ENCODE measurements at places on chromosomes 4 and X.

GRCh38 chr4:177001271-177002175 lies 208.8 kb upstream of the VEGFC start:
- no peak for DNase-seq

- no peak for DNase-seq
These were observed 5.9 kb downstream of the UGDH start for GRCh38 chr4:39521253-39521919.

DNA sequence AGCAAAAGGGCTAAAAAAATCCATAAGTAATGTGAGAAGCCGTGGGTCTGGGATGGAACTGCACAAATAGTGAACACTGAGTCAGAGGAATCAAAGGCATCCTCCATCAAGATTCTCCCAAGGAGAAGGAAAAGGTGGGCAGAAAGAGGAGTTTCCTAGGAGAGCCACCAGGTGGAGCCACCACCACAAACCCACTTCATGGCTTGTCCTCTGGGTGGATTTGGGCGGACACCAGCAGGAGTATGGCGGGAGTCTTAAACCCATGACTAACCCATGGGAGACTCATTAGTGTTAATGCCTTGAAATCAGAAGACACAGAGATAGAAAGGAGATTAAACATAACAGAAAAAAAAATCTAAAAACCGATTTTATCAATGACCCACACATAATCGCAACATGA lies 147.7 kb downstream of the SH3KBP1 start:
- DNase-seq: peak; percentile 91

DNA sequence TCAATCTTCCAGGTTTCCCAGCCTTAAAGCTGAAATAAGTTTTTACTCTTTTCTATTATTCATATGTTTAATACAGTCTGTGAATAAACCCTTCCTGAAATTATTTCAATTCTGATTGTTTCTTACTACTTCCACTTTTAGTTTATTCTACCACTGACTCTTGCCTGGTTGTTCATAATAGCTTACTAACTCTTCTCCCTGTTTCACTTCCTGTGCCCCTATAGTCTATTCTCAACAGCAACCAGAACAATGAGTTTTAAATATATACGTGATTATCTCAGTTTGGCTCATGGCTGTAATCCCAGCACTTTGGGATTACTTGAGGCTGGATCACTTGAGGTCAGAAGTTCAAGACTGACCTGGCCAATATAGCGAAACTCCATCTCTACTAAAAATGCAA lies 408.0 kb upstream of the SPOCK3 start:
- DNase-seq: no peak

GRCh38 chrX:3046253-3047240 lies 5.3 kb downstream of the ARSF start:
- DNase-seq: no peak

GRCh38 chr4:123453061-123453680 lies 56.6 kb downstream of the SPRY1 start:
- no peak for DNase-seq

DNA sequence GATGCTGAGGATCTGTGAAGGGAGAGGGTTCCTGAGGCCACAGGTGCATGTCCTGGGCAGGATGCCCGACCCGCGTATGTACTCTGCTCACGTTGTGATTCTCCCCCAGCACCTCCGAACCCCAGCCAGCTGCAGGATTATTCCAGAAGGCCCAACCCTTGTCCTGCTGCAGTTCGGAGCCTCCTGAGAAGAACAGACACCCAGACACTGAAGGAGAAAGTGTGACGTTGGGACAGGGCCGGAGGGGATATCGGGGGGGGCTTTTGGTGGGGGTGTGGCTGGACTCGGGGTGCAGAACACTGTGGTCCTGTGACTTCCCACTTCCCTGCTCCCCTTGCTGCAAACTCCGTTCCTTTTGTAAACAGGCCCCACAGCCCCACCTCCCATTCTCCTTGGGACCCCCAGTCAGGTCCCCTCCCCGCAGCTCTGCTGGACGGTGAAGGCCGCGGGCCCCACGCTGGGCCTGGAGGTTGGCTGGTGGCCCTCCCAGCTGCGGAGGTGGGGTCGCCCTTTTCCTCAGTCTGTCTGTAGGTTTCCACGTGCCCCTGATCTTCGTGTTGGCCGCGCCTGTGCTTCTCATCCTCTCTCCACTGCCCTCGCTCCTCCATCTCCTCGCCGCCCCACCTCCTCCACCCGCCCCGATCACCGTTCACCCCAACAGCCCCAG lies 83.0 kb upstream of the ADRA2C start:
- DNase-seq: no peak

DNA sequence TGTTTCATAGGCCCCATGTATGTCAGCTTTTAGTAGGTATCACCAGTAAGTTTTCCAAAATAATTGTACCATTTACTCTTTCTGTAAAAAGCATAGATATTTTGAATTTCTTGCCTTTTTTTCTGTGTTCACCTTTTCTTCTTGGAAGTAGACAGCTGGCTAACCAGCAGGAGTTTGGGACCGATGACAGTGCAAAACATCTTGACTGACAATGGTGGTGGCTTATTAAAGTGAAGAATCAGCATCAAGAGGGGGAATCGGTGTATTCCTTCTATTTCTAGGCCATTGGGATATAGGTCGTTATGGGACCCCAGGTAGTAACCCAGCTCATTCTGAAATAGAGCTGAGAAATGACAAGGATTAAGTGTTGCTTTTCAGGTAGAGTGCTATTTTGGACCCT lies 3.2 kb downstream of the CEP44 start:
- DNase-seq: no peak

GRCh38 chrX:45765767-45766166 lies 565.1 kb upstream of the DIPK2B start:
- DNase-seq: no peak

GRCh38 chr4:137474711-137475301 lies 57.5 kb downstream of the PCDH18 start:
- no peak for DNase-seq

GRCh38 chr4:184745831-184746795 lies 12.2 kb upstream of the CENPU start:
- no peak for DNase-seq

- no peak for DNase-seq
These were observed 29.6 kb downstream of the KDM5C start for GRCh38 chrX:53195401-53195800.

- DNase-seq: no peak
These were observed 16.5 kb downstream of the CXCL1 start for GRCh38 chr4:73885574-73886267.

DNA sequence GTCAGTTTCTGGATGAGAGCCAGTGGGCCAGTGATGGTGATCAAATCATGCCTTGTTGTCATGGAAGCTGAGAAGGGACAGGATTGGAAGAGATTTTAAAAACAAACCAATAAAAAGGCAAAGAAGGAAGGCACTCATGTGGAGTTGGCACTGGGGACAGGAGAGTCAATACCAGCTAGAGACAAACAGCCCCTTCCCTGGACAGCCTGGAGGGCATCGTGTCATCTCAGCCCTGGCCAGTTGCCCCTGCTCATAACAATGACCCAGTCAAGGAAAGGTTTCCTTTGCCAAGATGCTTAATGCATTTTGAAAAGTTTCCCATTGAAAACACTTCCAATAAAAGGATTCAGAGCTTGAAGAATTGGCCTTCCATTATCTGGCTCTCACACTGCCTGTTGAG lies 55.5 kb downstream of the SCML1 start:
- DNase-seq: no peak

DNA sequence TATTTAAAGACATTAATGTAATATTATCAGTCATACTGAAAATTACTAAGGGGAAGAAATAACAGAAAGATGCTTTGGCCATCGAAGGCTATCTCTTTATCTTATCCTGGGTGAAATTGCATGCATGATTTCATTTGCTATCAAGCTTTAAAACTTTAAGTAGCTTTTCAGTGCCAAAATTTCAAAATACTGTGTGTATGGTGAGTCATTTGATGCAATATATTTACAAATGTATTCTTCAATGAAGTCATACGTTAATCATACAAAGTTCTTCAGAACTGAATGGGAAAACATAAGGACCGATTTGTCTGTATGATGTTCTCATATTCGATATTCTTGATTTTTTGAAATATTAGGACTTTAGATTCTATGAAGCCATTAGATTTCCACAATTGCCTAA lies 1295.8 kb upstream of the AGA start:
- no peak for DNase-seq

- DNase-seq: no peak
These were observed 189.5 kb upstream of the ANKRD50 start for GRCh38 chr4:124902001-124902515.

DNA sequence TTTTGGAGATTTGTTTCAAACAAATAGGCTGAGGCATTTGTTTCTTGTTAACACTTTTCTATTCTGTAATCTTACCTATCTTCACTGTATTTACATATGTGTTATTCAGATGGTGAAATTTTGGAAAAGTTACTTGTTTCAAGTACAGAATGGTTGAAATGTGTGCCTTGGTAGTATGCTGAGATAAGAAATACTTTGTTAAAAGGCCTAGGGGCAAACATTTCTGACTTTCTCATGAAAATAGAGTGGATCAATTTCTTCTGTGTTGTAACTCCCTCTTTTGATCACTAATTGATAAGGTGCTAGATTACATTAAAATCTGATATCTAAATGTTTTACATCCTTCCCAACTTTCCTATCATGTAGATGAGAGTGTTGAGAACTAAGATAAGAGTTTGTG lies 18.1 kb downstream of the USO1 start:
- no peak for DNase-seq

GRCh38 chrX:1486749-1487361 lies 34.1 kb upstream of the ASMTL start:
- no peak for DNase-seq

DNA sequence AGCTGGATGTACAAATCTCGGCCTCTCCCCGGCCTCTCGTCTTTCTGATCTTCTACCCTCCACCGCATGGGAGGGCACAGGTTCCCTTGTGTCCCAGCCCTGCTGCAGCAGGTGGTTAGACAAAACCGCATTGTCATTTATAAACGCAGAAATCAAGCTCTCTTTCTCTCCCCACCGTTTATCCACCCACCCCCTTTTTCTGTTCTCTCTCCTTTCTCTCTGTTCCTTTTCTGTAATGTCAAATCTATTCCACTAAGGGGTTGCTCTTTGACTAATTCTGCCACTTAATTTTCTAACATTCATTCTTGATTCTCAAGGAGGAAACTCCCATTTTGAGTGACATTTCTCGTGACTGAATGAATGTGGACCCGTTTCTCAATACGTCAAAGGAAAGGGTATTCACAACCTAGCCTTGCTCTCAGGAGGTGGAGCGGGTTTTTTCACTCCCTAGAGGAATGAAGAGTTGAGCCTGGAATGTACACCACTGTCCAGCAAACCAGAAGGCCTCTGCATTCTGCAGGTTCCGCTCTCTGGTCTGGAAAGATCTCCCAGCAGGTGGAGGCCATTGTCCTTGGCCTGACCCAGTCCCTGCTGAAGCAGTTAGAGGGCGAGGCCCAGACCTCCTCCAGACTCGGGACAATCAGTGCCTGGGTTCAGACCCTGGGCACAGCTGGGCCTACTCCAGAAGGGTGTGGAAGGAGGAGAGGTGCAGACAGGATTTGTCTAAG lies 70.9 kb upstream of the ENPP6 start:
- DNase-seq: peak; percentile 78

GRCh38 chr4:122047456-122048425 lies 95.9 kb upstream of the TRPC3 start:
- no peak for DNase-seq

GRCh38 chr4:81506731-81507130 lies 35.0 kb upstream of the RASGEF1B start:
- no peak for DNase-seq

GRCh38 chr4:6701371-6701770 lies 7.7 kb downstream of the S100P start:
- no peak for DNase-seq

- no peak for DNase-seq
These were observed 41.6 kb upstream of the EDA2R start for GRCh38 chrX:66680451-66680850.

- DNase-seq: no peak
These were observed 101.0 kb upstream of the HS3ST1 start for GRCh38 chr4:11529625-11530201.

DNA sequence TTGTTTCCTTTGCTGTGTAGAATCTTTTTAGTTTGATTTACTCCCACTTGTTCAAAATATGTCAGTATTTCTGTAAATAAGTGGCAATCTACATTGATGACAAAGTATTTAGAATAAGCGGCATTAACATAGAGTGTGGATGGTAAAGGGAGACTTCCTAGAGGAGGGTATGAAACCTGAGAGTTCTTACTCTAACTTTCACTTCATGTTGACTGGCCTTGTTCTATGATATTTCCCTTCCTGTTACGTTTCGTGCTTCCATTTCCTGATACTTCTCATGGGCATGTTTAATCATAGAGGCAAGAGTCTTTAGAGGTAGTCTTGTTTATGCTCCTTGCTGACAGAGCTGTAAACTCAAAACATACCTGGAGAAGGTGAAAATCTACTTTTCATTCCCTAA lies 408.9 kb downstream of the GLUD2 start:
- no peak for DNase-seq

Data from esophagus muscularis mucosa (tissue), 4 donors.